ENCODE measurements at places on chromosomes 16 and 17.

DNA sequence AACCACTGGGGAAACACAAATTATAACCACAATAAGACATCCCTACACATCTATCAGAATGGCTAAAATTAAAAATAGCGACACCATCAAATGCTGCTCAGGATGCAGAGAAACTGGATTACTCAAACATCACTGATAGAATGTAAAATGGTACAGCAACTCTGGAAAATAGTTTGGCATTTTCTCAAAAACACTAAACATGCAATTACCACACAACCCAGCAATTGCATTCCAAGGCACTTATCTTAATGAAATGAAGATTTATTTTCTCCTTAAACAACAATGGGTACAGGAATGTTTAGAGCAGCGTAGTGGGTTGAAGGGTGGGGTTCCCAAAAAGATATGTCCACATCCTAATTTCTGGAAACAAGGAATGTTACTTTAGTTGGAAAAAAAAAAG lies 309.0 kb upstream of the PMFBP1 start:
- DNase-seq, result no peak

DNA sequence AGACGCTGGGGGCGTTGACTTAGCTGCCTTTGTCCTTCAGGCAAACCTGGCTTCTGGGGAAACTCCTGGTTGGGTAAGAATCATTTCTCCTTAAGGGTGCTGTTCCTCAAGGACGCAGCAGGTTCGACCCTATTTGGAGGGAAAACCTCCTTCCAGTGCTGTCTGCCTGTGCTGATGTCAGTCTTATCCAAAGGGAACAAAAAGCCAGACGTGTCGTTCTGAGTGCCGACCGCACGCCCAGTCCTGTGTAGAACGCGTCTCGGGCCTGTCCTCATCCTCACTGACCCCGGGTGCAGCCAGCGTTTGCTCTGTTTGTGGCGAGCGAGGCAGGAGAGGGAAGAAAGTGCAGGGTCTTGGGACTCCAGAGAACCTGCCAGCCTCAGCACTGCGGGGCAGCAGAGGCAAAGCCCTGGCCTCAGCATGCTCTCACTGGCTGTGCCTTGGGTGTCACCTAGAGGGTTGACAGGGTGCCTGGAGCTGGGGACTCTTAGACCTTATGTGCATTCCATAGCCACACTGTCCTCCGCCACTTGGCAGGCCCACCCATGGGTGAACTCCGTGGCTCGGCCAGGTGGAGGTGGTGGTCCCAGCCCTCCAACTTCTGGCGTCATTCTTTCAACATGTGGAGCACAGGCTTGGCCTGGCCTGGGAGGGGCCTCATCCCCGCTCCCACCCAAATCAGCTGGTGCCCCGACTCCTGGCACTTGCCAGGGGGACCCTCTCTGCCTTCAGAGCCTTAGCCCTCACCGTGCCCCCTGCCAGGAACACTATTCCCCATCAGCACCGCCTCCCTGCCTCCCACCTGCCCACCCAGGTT lies 6.0 kb downstream of the SNN start:
- no peak for DNase-seq

GRCh38 chr17:17569691-17570090 lies 21.8 kb downstream of the PEMT start:
- DNase-seq, result no peak

- DNase-seq, result no peak
Observed at GRCh38 chr17:16247586-16247984, 30.6 kb downstream of the PIGL start.

GRCh38 chr16:14133907-14134306 lies 62.8 kb downstream of the MRTFB start:
- DNase-seq, result no peak

DNA sequence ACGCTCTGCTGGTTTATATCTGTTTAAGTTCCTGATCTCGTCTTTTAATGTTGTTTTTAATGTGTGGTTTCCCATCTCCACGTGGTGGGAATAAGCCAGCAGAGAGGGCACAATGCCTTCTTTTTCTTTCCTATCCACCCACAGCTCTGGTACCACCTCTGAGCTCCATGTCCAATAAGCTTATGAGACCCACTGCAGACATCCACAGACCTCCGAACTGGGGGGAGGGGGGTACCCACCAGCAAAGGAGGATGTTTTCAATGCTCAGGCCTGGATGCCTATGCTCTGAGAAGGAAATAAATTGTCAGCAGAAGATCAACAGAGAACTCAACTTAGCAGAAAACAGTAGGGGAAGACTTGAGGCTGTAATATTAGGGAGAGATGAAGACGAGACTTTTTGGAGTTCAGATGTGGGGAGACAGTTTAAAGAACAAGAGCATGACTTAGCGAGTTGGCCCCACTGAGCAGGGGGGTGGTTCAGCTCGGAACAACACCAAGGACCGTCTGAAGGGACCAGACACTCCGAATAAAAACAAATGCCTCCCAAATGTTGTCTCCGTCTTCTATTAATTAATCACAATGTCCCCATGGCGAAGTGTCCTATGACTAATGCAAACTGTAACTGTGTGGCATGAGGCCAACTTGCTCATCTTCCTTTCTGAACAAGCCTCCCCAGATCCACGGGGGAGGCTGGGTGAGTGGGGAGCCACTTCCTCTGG lies 62.7 kb downstream of the GAS7 start:
- peak; percentile 35 for DNase-seq

- DNase-seq, result peak; percentile 22
Observed at GRCh38 chr16:68524069-68524820, 14.8 kb upstream of the ZFP90 start.

DNA sequence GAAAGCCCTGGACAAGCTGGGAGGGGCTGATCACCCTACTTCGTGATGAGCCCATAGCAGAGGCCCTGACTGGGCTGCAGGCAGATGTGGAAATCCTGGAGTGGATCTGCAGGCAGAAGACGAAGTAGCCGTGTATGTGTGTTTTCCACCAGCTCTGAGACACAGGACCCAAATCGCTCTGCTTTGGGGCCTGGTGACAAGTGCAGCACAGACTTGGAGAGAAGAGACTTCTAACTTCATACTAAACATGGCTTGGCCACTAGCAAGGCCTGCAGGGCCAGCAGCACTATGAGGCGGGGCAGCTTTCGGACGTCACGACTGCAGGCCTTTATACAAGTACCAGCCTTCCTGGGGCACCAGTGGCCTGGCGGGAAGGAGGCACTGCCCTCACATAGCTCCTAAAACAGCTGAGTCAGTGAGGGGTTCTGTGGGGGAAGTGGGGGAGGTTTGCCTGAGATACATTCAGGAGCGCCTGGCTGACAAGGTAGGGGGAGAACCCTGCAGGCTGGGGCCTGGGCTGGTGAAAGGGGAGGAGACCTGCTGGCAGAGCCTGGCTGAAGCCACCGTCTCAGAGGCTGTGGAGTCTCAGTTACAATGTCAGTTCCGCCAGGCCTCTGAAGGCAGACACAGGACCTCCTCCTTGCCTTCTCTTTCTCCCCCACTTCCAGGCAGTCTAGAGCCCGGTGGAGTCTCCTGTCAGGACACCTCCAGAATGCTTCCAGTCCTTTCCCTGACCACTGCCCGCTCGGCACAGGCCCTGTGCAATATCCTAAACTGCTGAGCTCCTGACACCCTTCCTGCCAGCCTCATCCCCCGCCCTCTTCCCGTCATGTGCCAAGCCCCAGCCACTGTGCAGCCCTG lies 73.4 kb downstream of the WSB1 start:
- no peak for DNase-seq

DNA sequence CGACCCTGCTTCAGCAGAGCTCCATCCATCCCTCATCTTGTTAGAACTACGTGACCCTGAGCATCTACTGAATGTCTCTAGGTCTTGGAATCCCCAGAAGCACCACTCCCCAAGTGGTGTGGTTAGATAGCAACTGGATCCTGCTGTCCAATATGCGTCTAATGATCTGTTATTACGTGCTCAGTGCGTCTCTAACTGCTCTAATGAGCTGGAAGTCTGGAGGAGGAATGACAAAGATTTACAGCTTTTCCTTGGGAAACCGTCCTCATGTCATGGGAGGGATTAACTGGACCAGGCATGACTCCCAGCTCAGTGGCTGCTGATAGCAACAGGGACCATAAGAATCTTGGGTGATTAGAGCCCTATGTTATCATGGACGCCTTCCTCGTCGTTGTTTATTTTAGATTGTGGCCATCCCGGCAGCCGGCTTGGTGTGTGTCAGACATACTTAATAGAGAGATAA lies 150.9 kb downstream of the HS3ST3B1 start:
- DNase-seq, result no peak

- DNase-seq, result no peak
Observed at GRCh38 chr16:69325784-69326171, 4.6 kb downstream of the PDF start.

GRCh38 chr16:53031323-53031942 lies 21.3 kb downstream of the CHD9NB start:
- DNase-seq, result no peak

DNA sequence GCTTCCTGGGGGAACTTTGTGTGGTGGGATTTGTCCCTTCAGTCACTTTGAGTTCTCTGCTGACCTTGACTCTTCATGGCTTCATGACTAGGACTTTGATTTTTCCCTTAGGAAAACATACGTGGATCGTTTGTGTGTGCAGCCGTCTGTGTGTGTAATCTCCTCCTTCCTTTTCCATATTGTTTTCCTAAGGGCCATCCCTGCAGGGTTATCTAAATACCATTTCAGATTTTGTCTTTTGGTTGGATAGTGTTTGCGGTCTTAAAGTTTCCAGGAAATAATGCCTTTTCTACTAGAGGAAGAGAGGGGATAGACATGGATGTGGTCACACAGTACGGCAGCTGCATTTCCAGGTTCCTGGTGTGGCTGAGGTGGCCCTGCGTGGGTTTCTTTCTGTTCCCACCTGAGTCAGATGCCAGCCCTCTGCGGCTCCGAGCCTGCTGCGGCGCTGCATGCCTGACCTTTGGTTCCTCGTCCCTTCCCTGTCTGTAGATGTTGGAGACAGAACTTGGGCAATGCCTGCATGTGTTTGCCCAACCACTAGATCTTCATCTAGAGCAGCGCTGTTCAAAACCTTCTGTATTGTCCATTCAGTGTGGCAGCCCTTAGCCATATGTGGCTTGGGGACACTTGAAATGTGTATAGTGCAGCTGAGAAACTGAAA lies 72.0 kb upstream of the LGALS9 start:
- no peak for DNase-seq

DNA sequence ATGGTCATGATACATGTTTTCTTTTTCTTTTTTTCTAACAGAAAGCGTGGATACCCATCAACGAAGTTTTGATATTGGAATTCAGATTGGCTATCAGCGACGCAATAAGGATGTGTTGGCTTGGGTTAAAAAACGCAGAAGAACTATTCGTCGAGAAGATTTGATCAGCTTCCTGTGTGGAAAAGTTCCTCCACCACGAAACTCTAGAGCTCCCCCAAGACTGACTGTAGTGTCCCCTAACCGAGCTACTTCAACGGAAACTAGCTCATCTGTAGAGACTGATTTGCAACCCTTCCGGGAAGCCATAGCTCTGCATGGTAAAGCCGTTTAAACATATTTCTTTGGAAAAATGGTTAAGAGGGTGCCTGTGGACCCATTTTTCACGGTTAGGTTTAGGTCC lies 11.5 kb downstream of the HAPSTR1 start:
- DNase-seq, result no peak

DNA sequence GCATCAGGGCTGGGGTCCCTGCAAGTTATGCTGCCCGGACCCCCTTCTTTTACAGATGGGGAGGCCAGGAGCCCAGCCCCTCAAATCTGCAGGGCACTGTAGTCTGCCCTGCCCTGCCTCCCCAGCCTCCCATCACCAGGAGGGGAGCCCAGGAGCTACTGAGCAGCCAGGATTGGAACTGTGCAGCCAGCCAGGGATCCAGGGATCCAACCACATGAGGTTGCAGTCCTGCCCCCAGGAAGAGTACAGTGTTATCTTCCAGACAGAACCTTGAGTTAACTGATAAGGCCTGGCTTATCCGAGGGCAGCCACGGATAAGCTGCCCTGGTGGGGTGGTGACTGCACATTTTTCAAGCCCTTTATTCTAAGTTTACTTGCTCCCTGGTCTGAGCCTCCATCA lies 11.4 kb upstream of the NDRG4 start:
- no peak for DNase-seq

GRCh38 chr17:4480929-4481898 lies 17.5 kb upstream of the SPNS2 start:
- DNase-seq, result no peak

- DNase-seq, result no peak
Observed at GRCh38 chr16:84245956-84246678, 6.3 kb upstream of the KCNG4 start.

DNA sequence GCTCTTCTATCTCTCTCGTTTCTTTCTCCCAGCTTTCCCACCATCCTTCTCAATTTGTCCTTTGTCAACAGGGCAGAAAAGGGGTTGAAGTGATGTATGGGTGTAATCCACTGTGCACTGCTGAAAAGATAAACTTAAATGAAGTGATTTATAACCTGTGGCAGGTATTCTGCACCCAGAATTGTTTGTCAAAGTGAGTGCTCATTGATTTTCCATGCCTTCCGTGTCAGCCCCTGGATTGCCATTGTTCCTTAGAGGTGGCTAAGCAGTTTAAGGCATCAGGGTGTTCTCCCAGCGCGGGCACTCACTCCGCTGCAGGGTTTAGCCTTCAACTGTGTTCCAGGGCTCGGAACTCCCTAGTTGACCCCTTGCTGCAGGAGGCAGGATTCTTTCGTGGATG lies 82.9 kb downstream of the PITPNC1 start:
- no peak for DNase-seq

DNA sequence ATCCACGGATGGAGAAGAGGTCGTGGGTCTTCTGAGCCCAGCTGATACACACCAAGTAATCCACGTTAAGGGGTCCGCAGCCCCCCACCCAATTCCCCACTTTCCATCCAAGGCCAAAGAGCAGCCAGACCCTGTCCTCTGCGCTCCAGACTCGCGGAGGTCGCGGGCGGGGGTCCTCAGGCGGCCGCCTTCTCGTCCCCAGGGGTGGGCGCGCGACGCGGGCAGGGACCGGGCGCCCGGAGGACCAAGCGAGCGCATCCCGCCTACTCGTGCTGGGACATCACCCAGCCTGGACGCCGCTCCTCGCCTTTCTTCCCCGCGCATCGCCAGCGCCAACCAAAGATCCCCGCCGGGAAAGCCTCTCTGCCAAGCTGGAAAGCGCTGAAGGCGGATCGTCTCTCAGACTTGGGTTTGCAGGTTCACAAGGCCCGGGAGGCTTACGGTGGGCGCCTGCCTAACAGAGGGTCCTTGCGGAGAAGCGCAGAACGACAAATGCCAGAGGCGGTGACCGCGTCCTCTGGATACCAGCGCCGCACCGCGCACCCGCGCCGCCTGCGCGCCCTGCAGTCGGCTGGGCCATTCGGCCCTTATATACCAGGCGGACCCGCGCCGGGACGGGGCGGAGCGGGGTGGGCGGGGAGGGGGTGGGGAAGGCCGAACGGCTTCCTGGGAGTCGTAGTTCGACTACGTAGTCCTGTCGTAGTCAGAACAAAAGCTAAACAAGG lies 471.6 kb downstream of the SOX9 start:
- DNase-seq, result peak; percentile 76

Data from M059J (cell line).